Stimulated activated CD8-positive, alpha-beta memory T cell treated with anti-CD3 and anti-CD28 coated beads, Interleukin-7, amount 100 ng/mL, for 1 hour (primary cell): ENCODE measurements at places on chromosomes 7 and 10.

GRCh38 chr7:103690242-103690974 is 244.4 kb upstream of the SLC26A5 start:
- DNase-seq, result no peak

- DNase-seq, result no peak
Observed at GRCh38 chr10:22803261-22803885, 89.0 kb upstream of the PIP4K2A start.

GRCh38 chr10:42556931-42557330 is 81.4 kb downstream of the ZNF33B start:
- DNase-seq, result no peak

- DNase-seq, result no peak
Observed at GRCh38 chr7:130966246-130967009, 232.4 kb upstream of the KLF14 start.

DNA sequence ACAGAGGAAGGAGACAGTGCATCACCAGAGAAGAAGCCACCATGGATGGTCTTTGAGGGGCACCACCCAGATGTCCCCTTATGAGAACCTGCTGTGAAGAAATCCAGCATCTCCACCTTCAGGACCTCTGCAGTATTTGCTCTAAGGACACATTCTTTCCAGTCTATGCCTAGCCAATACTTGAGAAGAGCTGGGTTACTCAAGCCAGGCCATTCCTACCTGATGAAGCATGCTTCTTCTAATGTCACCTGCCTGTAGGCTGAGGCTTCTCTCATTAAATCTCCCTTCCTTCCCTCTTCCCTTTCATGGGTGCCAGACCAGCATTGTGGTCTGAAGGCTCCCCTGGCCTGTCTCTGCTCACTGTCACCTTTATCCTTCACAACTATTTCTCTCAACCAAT is 654.5 kb upstream of the AUTS2 start:
- no peak for DNase-seq

- DNase-seq, result no peak
Observed at GRCh38 chr7:21538936-21539495, 3.8 kb upstream of the DNAH11 start.
